ENCODE measurements at places on chromosomes 1 and 21.

GRCh38 chr1:207088701-207089626, at the start of gene C4BPB:
TSS of gene C4BPB (plus strand) at chr1:207088860. CDS start at chr1:207089532, 672 bp downstream.
- DNase-seq: no peak

DNA sequence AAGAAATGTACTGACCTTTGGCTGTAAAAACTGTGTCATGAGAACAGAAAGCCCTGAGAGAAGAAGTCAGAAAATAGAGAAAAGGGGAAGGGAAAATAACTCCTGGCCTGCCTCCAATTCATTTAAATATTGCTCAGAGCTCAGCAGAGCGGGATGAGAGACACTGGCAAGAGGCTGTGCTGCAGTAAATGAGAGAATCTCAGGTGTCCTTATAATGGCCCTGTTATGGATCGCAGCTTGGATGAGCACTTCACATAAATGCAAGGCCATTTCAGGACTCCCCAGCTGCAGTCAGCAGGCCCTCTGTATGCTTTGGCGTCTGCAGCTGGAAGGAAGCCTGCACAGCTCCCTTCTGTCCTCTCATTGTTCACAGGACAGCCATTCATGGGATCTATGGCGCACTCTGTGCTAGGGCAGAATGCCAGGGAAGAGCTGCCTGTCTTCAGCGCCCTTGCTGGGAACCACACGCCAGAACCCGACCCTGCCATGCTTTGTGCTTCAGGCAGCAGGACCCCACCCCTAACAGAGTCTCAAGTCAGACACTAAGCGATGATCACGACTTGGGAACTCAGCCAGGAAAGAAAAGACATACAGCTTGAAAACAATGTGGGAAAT, 20.7 kb upstream of the ABCB10 start:
- peak; percentile 41 for DNase-seq

DNA sequence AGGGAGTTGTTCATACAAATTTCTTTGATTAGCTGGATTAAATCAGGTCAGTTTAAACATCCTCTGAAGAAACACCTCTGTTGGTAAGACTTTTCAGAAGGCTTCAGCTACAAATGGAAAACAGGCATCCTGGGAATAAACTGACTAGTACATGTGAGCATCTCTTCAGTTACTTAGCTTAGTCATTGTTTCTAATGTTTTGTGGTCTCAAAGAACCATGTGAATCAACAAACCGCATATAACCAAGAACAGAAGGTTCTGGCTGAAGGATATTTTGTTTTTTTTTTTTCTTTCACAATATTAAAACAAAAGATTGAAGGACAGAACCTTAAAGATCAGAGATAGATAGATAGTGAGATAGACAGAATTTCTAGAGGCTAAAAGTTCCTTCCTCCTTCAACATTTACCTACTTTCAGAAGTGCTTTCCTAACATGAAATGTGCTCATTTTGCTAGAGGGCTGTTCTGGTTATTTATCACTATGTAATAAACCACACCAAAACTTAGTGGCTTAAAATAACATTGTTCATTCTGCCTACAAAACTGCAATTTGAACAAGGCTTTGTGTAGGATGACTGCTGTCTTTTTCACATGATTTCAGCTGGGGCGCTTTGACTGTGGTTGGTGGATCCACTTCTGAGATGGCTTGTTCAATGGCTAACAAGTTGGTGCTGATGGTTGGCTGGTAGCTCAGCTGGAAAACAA, 119.8 kb upstream of the PTGFR start:
- DNase-seq: no peak

DNA sequence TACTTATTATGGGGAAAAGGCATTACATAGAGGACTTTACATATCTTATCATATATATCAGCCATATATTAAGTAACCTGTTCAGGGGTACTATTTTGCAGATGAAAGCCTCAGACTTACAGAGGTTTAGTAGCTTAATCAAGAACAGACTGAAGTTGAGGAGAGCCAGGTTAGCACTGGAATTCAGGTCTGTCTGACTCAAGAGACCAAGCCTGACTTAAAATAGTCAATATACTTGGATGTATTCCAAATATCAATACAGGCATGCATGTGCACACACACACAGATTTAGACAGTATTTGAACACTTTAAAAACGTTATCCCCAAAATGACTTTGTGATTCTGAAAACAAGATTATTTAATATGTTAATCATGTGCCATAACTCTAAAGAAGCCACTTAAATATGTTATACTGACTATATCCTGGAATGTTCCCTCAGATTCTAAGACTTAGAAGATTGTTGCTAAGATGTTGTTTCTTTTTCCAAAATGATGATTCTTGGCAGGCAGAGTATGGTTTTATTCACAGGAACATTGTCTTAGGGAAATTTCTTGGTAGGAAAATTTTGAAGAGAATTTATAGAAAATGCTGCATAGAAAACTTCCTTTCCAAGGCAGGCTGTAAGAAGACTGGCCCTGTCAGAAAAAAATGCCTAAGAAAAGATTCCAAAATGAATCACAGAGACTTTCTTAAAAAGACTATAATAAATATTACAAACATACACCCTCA, 61.6 kb downstream of the ADAMTS1 start:
- DNase-seq: no peak

DNA sequence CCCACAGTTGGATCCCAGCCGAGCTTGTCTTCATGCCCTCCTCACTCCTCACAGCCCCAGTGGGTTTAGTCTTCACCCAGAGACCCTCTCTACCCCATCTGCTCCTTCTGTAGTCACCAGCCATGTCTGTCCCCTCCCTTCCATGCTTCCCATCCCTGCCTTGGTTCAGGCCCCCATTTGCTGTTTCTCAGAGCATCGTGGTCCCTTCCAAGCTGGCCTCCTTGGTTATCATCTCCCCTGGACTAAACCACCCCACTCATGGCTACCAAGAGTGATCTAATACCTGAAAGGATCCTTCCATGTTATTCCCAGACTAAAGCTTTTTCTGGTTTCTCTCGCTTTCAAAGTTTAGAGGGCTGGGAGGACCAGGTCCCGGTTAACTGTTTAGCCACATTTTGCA, 8.3 kb downstream of the CNIH3 start:
- no peak for DNase-seq

DNA sequence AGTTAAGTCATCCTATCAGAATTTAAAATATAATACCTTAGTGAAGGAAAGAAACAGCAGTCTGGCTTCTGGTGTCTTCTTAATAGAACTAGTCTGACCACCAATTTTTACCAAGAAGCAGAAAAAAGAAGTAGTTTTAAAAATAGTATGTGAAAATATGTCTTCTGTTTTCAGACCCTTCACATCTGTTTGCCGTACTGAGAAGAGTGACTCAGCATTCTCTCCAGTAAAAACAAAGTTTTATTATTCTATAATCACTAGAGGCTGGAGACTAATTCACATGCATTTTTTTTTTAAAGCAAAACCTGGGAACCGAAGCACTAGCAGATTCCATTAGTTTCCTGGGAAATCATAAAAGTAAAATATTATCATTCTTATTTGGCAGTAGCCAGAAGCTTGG, 163.8 kb downstream of the COL24A1 start:
- DNase-seq: no peak

- DNase-seq: peak; percentile 53
These were observed 3.1 kb upstream of the P3R3URF start for GRCh38 chr1:46179138-46180081.

DNA sequence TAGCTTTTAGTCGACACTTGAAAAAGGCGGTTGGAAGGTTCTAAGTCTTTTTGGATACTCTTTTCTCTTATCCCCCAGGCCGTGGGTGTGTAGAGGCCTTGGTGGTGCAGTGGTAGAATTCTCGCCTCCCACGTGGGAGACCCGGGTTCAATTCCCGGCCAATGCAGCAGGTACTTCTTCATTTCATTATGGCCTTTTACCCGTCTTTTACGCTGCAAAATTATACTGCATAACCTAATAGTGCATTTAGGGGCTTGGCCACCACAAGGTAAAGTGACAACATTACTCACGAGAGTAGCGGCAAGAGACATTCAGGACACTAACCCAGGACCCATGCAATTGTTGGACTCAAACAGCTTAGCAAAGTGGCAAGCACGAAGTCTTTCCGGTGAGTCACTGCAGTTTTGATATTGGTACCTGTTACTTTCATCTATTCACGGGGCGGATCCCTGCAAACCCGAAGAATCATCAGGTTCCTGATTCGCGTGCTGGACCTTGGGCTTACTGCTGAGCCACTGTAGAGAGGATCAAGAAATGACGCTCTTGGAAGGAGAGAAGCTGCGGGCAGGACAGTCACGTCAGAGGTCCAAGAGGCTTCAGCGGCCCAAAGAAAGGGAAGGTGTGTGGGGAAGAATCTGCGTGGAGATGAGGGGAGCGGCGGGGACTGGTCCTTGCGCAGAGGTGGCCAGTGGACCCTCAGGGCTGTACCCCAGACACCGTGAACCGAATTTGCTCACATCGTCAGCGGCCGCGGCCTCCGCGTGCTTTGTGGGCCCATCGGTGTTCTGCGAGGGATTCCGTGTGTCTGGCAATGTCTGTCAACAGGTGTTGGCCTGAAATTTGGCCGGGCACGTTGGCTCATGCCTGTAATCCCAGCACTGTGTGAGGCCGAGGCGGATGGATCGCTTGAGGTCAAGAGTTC, 12.9 kb upstream of the RNU1-4 start:
- DNase-seq: no peak

DNA sequence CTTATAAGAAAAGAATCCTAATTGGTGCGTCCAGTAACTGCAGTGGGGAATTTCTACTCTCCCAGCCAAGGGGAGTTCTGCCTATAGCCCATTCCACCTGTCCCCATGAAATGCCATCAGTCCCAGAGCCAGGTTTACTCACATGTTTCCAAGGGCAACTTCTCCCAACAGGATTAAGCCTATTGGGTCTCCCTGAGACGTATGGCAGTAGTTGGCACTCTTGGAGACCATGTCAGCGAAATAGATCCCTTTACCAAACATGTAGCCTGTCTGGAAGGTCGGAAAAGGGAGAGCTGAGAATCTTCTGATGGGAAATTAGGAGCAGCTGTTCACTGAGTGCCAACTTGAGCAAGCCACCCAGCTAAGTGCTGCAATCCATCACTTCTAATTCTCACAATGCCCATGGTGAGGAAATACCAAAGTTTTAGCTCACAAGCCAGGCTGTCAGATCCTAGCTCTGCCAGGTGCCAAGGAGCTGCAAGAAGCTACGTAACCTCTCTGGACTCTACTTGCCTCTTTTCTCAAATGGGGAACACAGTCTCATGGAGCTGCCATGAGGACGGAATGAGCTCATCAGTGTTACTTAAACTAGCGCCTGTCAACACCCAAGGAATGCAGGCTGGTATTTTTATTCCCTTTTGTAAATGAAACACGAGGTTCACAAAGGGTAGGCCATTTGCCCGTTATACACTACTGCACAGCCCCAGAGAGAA, 43.9 kb downstream of the PARP1 start:
- no peak for DNase-seq

- no peak for DNase-seq
These were observed 46.8 kb downstream of the TRPM2 start for GRCh38 chr21:44399955-44400790.

DNA sequence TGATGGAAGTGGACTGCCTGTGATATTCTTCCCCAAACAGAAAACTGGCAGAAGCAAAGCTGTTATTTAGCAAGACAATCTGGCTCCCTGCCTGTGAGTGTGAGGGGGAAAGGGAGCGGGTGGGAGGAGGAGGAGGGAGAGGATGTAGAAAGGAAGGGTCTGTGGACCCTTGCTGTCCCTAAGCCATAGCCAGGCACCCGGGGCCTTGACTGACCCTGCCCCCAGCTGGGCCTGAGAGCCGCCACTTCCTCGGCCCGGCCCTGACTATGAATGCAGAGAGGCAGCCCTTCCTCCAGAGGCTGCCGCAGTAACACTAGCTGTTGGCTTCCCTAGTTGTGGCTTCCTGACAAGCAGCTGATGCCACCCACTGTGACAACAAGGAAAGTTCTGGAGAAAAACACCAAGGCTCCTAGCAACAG, 13.9 kb downstream of the PLA2G2F start:
- no peak for DNase-seq

- DNase-seq: no peak
These were observed at the start of gene KIRREL1 for GRCh38 chr1:157993147-157993917. TSS of gene KIRREL1 (plus strand) at chr1:157993645. CDS start at chr1:157993677, 32 bp downstream.

DNA sequence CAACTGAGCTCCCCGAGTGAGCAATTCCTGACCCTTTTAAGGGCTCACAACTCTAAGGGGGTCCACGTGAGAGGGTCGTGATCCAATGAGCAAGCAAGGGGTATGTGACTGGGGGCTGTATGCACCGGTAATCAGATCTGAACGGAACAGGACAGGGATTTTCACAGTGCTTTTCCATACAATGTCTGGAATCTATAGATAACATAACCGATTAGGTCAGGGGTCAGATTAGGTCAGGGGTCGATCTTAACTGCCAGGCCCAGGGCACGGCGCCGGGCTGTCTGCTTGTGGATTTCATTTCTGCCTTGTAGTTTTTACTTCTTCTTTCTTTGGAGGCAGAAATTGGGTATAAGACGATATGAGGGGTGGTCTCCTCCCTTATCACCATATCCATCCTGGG, 30.7 kb upstream of the OPRD1 start:
- no peak for DNase-seq

GRCh38 chr1:151947140-151947539, 37.8 kb upstream of the THEM4 start:
- DNase-seq: no peak

DNA sequence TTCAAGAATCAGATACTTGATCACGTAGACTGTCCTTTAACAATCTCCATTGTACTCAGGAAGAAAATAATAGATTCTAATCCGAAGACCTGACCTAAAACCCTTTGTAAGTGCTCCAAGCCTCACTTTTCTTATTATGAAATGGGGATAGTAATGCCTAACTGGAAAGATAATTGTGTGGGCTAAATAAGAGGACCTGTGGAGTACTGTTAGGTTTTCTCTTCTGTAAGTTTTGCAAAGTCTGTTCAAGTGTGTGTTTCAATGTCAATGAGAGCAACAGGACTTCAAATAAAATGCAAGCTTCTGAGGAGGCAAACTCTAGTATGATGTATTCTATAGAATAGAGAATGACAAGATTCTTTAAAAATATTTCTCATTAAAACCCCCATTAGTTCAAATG, 348.6 kb downstream of the USP25 start:
- DNase-seq: no peak

- DNase-seq: no peak
These were observed 28.9 kb downstream of the OBSCN start for GRCh38 chr1:228236744-228237143.

DNA sequence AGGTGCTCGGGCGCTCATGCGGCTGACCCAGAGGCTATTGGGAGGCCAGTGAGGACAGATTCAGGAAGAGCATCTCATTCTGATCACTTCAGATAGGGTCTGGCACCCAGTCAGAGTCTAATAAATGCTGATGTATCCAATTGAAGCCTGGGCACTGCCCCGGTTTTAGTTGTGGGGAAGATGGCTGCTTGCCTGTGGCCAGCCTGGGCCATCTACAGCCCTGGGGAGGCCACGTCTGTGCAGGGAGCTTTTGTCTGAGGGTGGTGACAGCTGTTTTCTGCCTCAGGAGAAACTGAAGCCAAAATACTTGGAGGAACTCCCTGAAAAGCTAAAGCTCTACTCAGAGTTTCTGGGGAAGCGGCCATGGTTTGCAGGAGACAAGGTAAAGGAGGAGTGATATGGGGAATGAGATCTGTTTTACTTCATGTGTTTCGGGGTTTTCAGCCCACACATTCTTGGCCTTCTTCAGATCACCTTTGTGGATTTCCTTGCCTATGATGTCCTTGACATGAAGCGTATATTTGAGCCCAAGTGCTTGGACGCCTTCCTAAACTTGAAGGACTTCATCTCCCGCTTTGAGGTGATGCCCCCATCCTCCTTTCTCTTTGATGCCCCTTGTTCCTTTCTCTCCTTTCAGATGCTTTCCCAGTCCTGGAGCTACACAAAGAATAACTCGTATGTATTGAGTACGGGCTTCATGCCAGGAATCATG, 2.8 kb downstream of the GSTM5 start:
- no peak for DNase-seq
